ENCODE measurements at places on chromosomes 1 and 21.

DNA sequence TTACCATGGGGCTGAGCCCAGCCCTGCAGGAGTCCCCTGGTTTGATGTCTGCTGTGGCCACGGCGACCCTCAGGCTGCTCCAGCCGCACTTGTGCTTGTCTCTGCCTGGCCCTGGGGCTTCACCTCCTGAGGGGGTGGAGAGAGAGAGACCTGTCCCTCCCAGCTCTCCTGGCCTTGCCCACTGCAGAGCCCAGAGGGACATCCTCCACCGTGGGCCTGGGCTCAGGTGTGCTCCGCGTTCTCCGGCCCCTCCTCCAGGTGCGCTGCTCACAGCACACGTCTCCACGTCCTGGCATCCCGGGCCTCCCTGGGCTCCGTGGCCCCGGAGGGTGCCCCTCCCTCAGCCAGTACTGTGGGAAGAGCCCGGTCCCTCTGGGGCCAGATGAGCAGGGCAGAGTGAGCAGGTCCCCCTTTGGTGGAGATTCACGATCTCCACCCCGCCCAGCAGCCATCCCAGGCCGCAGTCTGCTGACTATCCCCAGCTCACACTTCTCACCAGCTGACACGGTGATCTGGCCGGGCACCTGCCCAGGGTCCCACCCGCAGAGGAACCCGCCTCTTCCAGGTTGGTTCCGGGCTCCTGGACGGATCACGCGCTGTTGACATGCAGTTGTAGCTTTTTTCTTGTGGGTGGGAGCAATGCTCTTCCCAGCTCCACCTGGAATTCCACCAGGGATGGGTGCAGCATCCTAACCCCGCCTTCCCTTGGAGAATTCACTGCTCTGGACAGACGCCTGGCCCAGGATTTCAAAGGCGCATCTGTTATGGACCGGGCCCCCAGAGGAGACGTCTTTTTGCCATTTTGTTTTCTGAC lies 41.8 kb upstream of the POFUT2 start:
- DNase-seq = no peak

DNA sequence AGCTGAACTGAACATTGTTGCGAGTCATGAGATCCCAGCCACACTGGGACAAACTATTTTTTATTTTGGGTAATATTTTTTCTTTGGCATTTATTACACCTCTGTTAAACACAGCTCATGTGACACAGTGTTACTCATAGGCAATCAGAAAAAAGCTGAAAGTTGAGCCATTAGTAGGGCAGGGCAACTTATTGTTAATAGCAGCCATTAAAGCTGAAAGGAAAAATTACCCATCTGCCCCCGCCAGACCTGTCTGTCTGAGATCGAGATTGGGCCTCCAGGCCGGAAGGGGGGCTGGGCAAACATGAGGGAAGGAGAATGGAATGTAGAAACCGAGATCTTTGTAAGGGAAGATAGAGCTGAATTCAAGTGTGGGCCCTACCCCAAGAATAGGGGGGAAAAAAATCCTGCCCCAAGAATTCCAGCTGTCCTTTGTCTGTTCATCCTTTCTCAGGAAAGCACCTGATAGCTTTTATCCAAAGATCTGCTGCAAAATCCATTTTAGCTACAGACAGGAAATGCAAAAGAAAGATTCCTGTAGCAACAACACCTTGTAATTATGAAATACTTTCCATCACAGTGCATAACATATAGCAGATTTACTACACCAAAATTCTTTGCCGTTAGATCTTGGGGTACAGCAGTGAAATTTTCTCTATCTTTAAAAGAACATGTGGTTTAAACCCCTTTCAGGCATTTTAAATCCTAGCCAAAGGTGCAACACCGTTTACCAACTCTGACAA lies 212.8 kb downstream of the PBX1 start:
- DNase-seq = no peak

DNA sequence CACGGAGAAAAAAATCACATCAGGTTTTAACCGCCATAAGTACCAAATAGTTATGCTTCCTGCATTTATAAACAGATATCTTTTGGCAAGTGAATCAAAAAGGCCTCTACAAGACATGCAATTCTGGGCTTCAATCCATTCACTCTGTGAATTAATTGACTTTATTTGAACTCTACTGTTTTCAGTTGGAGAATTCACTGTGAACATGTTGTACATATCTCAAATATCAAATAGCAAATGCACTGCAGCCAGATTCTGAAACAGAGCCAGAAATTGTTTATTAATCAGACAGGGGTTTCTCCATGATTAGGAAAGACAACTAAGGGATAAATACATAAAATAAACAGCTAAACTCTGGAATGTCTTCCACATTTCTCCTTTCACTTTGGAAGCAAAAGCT lies 445.4 kb upstream of the NFIA start:
- no peak for DNase-seq

GRCh38 chr21:33360281-33360680 lies 35.5 kb downstream of the IFNAR1 start:
- no peak for DNase-seq

DNA sequence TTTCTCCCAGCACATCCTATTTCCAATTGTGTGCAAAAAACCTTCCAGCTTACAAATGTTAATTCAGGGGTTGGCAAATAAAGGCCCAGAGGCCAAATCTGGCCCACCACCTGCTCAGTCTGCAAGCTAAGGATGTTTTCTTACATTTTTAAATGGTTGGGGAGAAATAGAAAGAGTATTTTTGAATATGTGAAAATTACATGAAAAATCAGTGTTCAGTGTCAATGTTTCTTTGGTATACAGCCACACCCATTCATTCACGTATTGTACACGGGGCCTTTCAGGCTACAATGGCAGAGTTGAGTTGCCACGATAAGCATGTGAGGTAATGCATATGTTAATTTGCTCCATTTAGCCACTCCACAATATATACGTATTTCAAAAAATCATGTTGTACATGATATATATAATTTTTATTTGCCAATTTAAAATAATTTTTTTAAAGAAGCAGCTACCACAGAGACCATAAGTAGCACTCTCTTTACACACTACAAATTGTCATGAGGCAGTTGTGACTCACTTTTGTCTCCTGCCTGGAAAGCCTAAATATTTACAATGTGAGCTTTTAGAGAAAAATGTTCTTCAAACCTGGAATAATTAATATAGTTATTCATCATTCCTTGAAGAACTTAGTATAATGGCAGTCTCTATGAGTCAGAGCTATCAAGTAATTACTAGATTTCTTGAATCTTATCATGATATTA lies 189.6 kb downstream of the SMYD3 start:
- no peak for DNase-seq

DNA sequence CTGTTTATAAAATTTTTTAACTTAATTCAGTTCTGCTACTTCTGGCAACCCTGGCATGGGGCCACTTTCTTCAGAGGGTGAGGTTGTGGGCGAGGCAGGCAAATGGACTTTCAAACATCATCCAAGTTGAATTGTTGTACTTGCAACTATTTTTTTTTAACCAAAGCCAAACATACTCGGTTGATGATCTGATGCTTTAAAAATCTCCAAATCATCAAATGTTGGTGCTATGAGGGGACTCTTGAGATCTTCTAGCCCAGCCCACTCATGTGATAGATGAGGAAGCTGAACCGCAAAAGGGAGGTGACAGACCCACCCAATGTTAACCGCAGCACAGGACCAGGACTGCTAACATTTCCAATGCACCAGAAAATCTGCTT lies 6.7 kb downstream of the SLC1A7 start:
- peak; percentile 43 for DNase-seq

GRCh38 chr21:39601187-39601928 lies 11.4 kb upstream of the B3GALT5 start:
- DNase-seq = no peak

DNA sequence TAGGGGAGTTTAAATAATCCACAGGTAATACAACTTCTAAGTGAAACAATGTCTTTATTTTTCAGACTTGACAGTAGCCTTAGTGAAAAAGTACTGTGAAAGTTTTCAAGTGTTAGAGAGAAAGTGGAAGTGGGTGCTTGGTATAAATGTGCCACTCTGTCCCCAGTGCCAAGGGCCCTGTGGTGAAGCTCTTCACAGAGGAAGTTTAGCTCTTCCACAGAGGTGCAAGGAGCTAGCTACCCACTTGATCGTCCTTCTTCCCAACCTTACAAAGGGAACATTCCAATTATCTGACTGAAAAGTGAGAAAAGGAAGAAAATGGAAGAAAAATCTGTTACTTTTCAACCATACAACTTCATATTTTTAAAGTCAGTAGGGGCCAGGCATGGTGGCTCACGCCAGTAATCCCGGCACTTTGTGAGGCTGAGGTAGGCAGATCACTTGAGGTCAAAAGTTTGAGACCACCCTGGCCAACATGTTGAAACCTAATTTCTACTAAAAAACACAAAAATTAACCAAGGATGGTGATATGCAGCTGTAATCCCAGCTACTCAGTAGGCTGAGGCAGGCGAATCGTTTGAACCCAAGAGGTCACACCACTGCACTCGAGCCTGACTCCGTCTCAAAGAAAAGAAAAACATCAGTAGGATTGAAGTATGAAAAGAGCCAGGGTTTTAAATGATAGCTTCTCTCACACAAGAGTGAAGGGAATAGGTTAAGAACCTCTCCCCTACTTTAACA lies 41.0 kb upstream of the PTPRC start:
- DNase-seq = peak; percentile 29

GRCh38 chr1:31785020-31785946 lies 21.1 kb upstream of the ADGRB2 start:
- no peak for DNase-seq

DNA sequence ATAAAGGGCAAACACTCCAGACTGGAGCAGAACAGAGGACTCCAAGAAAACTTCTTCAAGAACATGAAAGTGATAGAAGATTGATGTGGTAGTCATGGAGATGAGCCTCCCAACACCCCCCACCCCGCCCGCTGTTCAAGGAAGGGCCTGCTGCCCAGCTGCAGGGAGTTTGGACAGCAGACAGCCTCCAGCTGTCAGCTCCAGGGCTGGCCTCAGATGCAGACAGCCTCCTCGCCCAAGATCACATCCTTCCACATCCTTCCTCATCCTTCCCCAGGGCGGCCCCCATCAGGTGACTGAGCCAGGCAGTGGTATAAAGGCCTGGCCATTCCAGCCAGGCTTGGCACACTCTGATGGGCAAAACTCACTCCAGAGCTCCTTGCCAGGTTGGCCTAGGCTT lies 24.6 kb downstream of the HMGN2 start:
- DNase-seq = no peak

- DNase-seq = no peak
Observed at GRCh38 chr1:8633741-8634501, 183.5 kb downstream of the RERE start.

GRCh38 chr1:173355281-173356031 lies 121.7 kb upstream of the PRDX6 start:
- no peak for DNase-seq

- no peak for DNase-seq
Observed at GRCh38 chr1:161773791-161774190, 7.7 kb downstream of the ATF6 start.

- no peak for DNase-seq
Observed at GRCh38 chr21:18384771-18385170, 18.8 kb downstream of the TMPRSS15 start.

All from CD4-positive, alpha-beta T cell treated with Interleukin-12 subunit alpha and Interleukin-12 subunit beta, for 1 hour (primary cell).